ENCODE measurements at places on chromosomes 2 and 18.

DNA sequence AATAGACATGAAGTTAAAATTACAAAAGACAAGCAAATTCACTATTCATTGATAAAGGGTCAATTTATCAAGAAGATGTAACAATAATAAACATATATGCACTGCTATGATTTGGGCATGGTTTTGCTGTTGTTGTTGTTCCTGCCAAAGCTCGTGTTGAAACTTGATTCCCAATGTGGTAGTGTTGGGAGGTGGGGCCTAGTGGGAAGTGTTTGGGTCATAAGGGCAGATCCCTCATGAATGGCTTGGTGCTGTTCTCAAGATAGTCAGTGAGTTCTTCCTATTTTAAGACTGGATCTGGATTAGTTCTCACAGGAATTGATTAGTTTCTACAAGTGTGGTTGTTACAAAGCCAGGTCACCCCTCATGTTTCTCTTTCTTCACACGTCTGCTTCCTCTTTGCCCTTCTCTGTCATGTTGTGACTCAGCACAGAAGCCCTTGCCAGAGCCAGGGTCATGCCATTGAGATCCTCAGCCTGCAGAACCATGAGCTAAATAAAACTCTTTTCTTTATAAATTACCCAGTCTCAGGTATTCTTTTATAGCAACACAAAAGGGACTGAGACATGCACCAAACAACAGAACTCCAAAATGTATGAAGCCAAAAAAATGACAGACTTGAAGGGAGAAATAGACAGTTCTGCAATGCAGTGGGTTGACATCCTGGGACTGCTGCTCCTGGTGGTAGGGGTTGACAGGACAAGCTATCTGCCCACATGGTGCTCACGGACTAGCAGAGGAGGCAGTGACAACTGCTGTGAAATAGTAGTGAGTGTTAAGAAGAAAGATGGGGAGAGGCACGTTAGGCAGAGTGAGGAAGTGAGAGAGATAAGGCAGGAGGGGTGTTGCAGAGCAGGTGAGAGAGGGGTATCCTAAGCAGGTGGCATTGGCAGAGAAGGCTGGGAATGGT lies 18.6 kb upstream of the SKA1 start:
- no peak for DNase-seq

GRCh38 chr18:3605954-3606443 lies 156.0 kb downstream of the TGIF1 start:
- no peak for DNase-seq

- no peak for DNase-seq
Observed at GRCh38 chr2:1561259-1561658, 148.0 kb downstream of the TPO start.

DNA sequence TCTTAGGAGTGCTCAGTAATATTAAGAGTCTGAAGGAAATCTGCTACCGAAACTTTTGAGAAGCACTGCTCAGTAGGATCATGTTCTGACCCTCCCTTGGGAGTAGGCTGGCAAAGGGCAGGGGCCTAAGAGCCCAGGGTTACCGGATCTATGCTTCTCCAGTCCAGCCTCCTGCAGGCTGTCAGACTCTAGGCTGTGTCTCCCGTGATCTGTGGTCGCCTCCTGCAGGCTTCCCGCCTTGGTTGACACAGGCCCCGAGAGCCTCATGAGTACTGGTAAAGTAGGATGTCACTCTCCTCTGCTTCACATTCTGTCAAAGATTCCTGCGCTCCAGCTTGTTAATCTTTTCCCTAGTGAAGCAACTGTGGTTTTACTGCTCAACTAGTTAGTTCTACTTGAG lies 647.8 kb upstream of the RAB6C start:
- DNase-seq, result no peak

DNA sequence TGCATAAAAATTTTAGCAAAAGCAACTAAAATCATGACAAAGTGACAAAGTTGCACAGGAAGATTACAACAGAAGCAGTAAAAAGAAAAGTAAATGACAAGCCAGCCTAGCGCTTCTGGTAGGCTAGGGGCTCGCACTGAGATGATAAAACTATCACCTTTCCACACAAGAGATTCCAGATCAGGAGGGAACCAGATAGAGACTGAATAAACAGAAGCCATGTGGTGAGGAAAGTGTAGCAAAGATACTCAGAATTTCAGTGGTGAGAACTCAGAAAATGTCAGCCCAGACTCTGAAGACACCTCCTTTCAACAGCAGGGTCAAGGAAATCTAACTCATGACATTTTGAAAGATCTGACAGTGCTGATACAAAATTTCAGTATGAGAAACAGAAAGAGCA lies 77.4 kb upstream of the DNAJC10 start:
- DNase-seq, result no peak

DNA sequence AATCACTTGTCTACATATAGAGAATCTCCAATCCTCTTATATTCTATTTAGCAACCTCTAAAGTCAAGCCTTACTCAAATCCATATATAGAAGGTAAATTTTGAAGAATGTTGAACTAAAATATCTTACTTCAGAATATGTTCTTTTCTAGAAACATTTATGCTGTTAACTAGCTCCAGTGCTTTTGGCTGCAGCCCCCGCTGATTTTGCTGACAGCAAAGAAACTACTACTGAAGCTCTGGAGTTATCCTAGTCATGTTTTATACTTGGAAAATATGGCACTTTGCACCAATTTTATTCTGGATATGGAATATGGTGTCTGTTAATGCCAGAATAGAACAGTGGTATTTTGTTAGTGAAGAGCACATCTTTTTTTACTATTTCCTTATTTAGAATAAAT lies 212.4 kb upstream of the FSIP2 start:
- DNase-seq, result no peak

DNA sequence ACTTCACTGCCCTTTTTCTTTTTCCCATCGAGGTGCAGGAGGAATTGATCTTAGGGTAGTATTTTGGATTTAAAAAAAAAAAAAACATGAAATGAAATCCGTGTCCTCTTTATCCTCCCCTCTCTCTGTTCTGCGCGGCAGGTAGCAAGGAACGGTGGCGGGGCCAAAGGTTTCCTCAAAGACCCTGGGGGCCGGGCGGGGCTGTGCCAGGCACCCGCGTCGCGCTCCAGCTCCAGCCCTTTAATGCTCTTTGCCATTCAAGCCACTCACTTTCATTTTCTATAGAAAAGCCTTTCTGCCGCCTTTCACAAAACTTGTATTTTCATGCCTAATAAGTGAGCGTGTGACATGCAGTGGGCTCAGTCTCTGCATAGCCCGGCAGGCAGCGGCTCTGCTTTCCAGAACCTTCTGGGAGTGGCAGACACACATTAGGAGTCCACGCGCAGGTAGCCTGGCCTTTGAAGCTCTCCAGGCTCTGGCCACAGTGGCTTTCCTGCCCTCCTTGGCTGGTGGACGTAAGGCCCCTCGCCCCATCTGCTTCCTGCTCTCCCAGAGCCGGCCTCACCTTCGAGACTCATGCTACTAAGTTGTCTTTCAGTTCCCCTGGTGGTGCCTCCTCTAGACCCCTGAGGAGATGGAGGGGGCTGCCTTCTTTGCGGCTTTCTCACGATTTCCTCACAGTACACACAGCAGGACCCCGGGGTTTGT lies 41.7 kb downstream of the AGAP1 start:
- DNase-seq, result no peak

DNA sequence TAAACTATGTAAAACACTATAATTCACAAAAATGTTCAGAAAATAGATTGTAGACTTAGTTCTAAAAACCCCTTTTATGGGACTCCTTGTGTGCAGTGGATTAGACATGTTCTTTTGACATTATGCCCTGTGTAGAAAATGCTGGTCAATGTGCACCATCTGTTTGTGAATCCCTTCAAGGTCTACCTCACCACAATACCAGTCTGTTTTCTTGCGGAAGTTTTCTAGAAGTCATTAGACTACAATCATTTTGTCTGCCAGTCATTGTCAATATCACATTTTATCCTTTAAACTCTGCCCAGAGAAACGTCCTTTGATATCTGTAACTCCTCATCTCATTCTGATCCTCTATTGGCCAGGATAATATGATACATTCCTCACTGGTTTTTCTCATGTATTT lies 7.8 kb downstream of the ITGA4 start:
- no peak for DNase-seq

DNA sequence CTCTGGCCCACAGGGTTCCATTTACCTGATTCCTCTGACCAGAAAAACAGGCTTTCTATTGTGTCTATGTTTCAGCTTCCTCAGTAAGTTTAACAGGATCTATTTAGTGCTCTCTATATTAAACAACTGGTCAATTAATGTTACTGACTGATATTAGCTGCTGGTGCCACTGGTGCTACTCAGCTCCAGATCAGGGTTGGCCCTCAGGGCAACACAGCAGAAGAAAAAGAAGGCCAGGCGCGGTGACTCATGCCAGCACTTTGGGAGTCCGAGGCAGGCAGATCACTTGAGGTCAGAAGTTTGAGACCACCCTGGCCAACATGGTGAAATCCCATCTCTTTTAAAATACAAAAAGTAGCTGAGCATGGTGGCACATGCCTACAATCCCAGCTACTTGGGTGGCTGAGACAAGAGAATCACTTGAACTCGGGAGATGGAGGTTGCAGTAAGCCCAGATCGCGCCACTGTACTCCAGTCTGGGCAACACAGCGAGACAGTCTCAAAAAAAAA lies 56.3 kb upstream of the CHAC2 start:
- no peak for DNase-seq

- no peak for DNase-seq
Observed at GRCh38 chr2:127058246-127058953, 48.6 kb downstream of the BIN1 start.

DNA sequence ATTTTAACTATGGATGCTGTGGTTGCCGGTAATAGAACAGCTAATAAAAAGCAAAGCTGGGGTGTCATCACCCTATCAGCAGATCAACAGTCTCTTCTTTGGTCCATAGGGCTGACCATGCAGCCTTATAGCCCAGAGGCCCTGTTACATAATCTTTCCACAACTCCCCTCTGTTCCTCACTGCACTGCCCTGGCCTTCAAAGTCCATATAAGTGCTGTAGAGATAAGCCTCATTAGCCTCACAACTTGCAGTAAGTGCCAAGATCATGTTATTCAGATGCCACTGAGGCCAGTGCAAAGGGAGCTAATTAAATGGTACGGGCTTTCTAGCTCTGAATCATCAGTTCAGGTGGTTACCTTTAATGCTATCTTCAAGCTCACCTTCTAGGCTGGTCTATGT lies 89.7 kb upstream of the CXCR4 start:
- DNase-seq, result no peak

DNA sequence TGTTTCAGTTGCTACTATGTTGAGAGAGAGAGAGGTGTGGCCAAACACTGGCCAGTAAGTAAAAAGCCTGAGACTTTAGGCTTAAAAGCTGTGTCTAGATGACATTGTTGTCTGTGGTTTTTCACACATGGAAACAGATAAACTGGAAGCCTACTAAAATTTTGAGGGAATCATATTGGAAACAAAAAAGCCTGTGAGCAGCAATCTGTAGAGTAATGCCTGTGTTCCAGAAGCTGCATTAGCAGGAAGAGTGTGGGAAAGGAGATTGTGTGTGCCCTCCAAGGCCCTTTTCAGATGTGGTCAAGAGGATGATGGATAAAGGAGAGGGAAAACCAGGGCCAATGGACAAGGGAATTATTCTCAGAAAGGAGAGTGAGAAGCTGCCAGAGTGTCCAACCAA lies 236.3 kb upstream of the SPRED2 start:
- no peak for DNase-seq

DNA sequence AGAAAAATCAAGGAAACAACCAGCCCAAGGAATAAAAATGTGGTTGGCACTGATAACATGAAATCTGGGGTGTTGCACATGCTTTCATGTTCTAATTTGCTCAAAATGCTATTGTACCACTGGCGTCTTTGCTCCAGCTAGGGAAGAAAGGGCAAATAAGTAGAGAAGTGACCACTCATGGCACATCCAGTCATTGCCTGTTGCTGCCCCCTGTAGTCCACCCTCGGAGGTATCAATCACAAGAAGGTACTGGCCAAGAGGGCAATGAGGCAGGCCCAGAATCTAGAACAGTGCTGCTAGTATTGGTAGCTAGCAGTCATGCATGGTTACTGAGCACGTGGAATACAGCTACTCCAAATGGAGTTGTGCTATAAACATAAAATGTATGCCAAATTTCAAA lies 213.4 kb downstream of the CDCA7 start:
- DNase-seq, result no peak

DNA sequence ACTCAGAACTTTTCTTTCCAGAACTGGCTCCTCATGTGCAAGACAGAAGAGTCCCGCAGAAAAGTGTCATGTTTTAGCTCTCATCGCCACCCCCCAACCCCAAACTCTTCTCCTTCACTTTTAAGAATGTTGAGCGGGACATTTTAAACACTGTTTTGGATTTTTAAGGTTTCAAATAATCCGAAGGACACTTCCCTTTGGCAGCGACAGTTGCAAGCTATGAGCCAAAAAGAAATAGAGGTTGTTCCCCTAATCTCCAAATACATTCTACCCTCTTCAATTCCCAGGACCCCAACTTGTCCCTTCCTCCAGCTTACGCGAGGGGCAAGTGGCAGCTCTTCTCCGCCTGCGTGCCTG lies 678 bp upstream of the UBE2E3 start:
- DNase-seq, result no peak

- DNase-seq, result peak; percentile 46
Observed at GRCh38 chr2:9813312-9814128, 29.8 kb upstream of the TAF1B start.

- no peak for DNase-seq
Observed at GRCh38 chr18:64202863-64203262, 54.0 kb upstream of the LINC00305 start.

- no peak for DNase-seq
Observed at GRCh38 chr2:28294451-28294850, 98.2 kb upstream of the FOSL2 start.

DNA sequence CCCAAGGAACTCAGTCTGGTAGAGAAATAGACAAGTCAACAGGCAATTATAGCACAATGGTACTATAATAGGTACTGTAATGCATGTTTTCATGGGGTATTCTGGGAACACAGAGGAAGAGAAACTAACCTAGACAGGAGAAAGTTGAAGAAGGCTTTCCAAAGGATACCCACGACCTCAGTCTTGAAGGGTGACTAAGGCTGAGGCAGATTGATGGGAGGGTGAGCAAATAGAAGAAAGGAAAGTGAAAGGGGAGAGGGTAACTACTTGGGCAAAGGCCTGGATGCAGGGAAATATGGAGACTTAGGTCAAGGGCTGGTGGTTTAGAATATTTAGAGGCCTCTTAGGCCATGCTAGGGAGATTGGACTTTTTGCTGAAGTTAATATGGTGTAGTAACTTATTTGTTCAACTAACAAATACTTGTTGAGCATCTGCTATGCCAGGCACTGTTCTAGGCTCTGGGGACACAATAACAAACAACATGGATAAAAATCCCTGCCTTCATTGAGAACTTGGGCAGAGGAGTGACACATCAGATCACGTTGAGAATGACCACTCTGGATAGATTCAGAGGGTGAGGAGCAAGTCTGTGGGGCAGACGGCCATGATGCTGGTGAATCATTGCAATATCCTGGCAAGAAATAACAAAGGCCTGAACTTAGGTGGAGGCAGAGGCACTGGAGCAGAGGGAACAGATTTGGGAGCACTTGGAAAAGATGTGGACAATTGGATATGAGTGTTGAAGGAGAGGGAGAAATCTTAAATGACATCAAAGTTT lies 56.4 kb downstream of the PLB1 start:
- no peak for DNase-seq

- DNase-seq, result no peak
Observed at GRCh38 chr2:47833516-47833968, 50.6 kb downstream of the MSH6 start.

- no peak for DNase-seq
Observed at GRCh38 chr18:79637921-79638909, 41.4 kb upstream of the CTDP1 start.

- DNase-seq, result no peak
Observed at GRCh38 chr18:31497836-31498573, at the start of gene DSG2. Gene DSG2, plus strand, starts transcription at chr18:31498177. Its CDS starts 75 bp downstream, at chr18:31498252.

GRCh38 chr2:51846018-51846417 lies 814.1 kb upstream of the NRXN1 start:
- DNase-seq, result no peak

GRCh38 chr2:178309541-178309940 lies 115.2 kb downstream of the OSBPL6 start:
- DNase-seq, result no peak

Measured in hypothalamus (tissue), 51 donors.